ENCODE measurements at places on chromosomes 1 and 21.
A peak's percentile ranks its signal among the peaks of the same experiment; 100 is the strongest.

DNA sequence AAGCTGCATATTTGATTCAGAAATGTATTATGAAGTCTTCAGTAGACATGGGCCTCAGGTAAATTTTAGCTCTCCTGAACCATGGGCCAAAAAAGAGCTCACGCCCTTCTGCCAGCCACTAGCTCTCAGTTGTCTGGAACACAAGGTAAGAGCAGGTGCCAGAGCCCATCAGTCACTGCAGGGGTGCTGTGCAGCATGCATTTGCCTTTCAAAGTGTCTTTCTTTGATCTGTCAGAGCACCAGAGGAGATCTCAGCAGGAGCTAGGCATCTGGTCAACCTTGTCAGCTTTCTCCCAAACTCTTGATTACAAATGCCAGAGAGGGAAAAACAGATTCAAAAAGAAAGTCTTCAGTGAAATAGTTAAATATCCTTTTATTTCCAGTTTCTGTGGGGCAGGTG lies 332.3 kb downstream of the COL11A1 start:
- no peak for DNase-seq

GRCh38 chr1:92749024-92749634 lies 35.8 kb downstream of the EVI5 start:
- peak; percentile 60 for DNase-seq

DNA sequence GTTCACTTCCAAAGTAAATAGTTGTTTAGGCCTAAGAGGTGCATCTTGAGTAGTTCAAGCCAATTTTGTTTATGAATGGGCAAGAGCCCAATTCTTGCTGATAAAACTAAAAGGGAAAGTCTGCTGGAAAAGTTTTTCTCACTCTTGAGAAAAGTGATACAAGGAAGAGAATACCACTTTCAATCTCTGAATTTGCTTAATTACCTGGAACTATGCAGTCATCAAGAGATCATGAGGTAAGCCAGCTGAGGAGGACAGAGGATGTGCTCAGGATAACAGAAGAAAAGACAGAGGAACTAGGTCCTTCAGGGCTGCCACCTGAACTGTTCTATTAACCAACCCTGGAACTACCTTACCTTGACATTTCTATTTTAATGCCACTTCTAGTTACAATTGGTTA lies 42.2 kb downstream of the ILDR2 start:
- DNase-seq = no peak

- no peak for DNase-seq
Measured at GRCh38 chr1:221806984-221807383, 65.1 kb upstream of the DUSP10 start.

DNA sequence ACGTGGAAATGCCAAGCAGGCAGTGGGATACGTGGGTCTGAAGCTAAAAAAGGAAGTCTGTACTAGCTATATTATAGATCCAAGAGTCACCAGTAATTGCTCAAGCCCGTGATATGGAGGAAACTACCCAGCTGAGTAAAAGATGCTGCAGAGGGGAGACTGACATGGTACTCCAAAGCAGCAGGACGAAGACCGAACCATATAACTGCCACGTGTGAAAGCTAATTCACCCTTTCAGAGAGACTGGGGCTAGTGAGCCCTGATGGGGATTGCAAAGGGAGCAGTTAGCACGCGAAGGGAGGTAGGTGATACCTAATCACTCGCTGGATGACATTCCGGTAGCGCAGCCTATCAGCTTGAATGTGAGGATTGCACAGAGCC lies 316 bp downstream of the AP4B1 start:
- no peak for DNase-seq

GRCh38 chr1:15424981-15425380 lies 13.3 kb upstream of the CTRC start:
- no peak for DNase-seq

- DNase-seq = no peak
Measured at GRCh38 chr1:195472291-195472690, 1135.9 kb downstream of the KCNT2 start.

- DNase-seq = no peak
Measured at GRCh38 chr1:17184161-17184665, 20.7 kb upstream of the PADI1 start.

DNA sequence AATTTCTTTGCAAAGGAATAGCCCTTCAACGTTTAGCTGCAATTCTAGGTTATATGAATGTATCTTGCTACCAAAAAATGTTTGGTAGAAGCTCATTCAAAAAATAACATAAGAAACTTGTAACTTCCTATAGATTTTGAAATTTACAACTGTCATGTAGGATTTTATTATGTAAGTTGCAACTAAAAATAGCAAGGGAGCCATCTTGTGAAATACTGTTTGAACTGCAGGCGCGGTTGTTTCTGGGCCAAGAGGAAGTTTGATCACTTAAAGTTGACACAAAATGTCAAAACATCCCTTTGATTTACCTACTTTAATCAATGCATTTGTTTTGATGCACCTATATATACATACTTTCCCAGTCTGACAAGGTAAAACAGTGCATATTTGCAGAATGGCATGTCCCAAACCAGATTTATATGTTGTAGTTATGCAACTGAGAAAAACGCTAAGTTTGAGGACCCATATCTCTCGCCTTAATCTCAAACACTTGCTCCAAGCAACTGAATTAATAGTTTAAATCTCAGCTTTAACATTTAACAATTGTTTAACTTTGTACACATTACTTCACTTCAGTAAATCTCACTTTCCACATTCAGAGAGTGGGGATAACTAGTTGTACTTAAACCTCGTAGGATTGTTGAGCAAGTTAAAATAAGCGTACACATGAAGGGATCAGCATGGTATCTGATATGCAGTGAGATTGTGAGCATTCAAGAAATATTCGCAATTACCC lies 63.9 kb downstream of the KCNK2 start:
- DNase-seq = peak; percentile 36

DNA sequence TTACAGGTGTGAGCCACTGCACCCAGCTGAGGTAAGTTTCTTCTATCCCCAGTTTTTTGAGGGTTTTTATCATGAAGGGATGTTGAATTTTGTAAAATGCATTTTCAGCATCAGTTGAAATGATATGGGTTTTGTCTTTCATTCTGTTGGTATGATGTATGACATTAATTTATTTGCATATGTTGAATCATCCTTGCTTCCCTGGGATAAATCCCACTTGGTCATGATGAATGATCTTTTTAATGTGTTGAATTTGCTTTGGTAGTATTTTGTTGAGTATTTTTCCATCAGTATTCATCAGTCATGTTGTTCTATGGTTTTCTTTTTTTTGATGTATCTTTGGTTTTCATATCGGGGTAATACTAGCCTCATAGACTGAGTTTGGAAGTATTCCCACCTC lies 141.0 kb downstream of the RPS6KC1 start:
- no peak for DNase-seq

GRCh38 chr1:4976859-4977440 lies 322.5 kb downstream of the AJAP1 start:
- DNase-seq = no peak

- no peak for DNase-seq
Measured at GRCh38 chr1:220652995-220653394, 37.2 kb upstream of the C1orf115 start.

DNA sequence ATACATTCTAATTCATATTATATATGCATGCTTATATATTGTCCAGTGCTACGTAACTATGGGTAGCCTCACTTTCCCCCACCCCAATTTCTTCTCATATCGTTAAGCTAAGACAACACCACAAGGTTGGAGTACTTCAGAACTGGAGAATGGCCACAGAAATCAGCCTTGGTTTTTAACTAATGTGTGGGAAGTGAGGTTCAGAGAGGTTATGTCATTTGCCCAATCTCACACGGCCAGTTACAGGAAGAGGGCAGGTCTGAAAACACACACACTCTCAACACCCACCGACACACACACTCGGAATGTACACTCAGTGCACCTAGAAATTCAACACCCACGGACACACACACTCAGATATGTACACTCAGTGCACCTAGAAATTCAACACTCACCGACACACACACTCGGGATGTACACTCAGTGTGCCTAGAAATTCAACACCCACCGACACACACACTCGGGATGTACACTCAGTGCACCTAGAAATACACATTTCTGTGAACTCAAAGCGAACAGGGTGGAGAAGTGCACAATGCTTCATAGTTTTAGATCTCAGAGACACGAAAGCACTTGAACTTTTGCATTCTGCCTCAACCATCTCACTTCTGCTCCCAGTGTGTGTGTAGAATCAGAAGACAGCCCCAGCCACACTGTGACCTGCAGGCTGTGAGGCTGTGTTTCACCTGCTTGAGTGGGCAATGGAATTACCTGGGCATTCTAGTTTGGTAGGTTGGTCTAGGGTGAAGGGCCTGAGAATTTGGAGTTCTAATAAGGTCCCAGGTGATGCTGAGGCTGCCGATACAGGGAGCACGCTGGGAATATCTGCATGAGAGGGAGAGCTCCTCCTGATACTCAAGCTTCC lies 170.4 kb downstream of the CLIC6 start:
- DNase-seq = no peak

- no peak for DNase-seq
Measured at GRCh38 chr1:41618066-41618825, 133.8 kb upstream of the EDN2 start.

- peak; percentile 45 for DNase-seq
Measured at GRCh38 chr1:210233495-210234328, 1.1 kb downstream of the SERTAD4 start.

DNA sequence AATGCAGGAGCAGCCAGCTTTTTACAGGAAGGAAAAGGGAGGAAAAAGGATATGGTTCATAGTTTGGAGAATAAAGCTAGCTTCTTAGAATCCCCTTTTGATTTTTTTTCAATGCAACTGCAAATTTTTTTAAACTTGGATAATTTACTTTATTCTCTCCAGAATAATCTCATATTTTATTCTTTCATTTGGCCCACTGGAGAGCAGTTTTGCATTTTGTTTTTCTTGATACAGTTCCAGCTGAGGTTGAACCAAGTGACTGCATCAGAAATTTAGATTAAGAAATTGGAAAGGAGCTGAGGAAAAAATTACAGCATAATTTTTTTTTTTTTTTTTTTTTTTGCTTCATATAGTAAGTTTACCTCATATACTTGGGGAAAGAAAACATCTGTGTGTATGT lies 22.8 kb downstream of the GABPA start:
- DNase-seq = no peak

- no peak for DNase-seq
Measured at GRCh38 chr1:228825041-228825440, 89.8 kb downstream of the RHOU start.

Data from activated naive CD4-positive, alpha-beta T cell treated with anti-CD3 and anti-CD28 coated beads for 36 hours (primary cell).